ENCODE measurements at places on chromosomes 4 and X. TPM values are rescaled to one million over a fixed set of nuclear protein-coding genes. Genes with fewer than 3 reads are reported as not detected.
A peak's percentile ranks its signal among the peaks of the same experiment; 100 is the strongest.

MSN gene
- 130 TPM for total RNA-seq

TDO2 gene
- 0.13 TPM for total RNA-seq

LRIT3 gene
- 0.07 TPM for total RNA-seq

PDZD4 gene
- total RNA-seq = 120 TPM

GRCh38 chrX:65926095-65927019 is 113.5 kb downstream of the VSIG4 start:
- no peak overlapping the region for H3K4me3 ChIP-seq
- peaks cover 6% of the 10 kb centered on the region for H3K4me1 ChIP-seq
- H3K27ac ChIP-seq = no peak overlapping the region
- no peaks in the 10 kb centered on the region for H3K27me3 ChIP-seq
- H3K36me3 ChIP-seq = no peaks in the 10 kb centered on the region

DNA sequence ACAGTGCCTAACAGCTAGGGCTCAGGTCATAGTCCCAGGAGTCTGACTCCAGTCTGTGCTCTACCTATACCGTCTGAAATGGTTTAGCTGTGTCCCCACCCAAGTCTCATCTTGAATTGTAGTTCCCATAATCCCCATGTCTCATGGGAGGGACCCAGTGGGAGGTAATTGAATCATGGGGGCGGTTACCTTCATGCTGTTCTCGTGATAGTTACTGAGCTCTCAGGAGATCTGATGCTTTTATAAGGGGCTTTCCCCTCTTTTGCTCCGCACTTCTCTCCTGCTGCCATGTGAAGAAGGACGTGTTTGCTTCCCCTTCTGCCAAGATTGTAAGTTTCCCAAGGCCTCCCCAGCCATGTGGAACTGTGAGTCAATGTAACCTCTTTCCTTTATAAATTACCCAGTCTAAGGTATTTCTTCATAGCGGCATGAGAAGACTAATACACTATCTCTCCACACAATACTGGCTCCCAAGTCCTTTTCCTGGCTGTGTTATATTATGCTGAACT is 110.8 kb downstream of the AFAP1 start:
- H3K4me1 ChIP-seq = peaks cover 49% of the 10 kb centered on the region
- DNase-seq = no peak
- no peak overlapping the region for H3K4me3 ChIP-seq
- H3K27me3 ChIP-seq = no peaks in the 10 kb centered on the region
- peak overlapping the region; percentile 35 for H3K27ac ChIP-seq

DNA sequence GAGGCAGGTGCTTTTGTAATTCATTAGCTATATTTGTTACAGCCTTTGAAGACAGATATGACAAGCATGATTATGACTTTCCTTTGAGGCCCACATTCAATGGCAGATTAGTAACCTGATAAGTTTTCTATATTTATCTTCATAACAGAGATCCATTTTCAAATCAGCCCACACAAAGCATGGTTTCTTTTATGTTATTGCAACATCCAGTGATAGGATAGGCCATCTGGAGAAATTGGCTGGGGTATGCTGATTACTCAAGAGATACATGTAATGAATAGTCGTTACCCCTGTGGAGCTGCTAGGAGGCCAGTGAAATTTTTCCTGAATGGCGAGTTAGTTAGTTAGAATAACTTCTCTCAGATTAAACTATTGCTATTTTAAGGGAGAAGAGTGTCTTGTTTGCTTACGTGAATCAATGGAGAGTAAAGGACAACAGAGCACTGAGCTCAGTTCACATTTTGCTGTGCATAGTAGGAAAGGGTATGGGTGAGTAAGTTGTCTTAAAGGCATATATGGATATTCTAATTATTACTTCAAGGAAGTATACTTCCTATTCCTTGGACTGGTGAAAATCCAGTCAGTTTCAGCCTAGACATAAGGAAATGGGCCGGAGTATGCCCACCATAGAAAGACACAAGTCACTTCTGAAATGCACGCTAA is 79.2 kb upstream of the DKK2 start:
- H3K4me3 ChIP-seq = no peak overlapping the region
- H3K27me3 ChIP-seq = no peaks in the 10 kb centered on the region
- H3K27ac ChIP-seq = no peak overlapping the region
- peaks cover 6% of the 10 kb centered on the region for H3K4me1 ChIP-seq

DNA sequence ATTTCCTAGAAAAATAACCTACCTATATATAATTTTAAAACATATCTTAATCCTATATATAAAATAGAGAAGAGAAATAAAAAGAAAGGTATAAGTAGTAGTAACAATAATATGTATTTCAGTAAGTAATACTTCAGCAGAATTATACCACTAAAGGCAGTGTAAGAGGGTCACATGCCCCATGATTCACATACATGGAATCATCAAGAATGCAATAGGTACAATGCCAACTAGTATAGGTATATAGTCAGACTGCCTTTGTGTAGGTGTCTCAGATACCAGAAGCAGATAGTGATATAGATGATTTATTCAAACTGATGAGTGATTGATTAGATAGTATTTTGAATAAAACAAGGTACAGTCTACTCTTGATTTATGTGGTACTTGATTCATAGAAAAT is 9.4 kb downstream of the AIMP1 start:
- peaks cover 33% of the 10 kb centered on the region for H3K36me3 ChIP-seq
- H3K4me3 ChIP-seq = no peak overlapping the region
- no peaks in the 10 kb centered on the region for H3K27me3 ChIP-seq
- no peak overlapping the region for H3K27ac ChIP-seq

DNA sequence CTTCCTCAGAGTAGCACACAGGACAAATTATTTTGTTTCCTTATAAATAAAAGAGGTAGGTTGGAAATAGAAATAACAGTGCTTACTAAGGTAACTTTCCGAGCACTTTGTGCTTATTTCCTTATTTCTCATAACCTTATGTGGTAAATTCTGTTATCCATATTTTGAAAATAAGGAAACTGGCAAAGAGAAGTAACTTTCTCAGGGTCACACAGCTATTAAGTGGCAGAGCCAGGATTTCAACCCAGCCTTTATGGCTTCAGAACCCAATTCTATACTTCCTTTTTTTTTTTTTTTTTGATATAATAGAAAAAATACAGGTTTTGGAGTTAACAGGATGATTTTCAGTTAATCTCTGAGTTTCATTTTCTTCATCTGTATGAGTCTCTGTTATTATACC is 3.3 kb downstream of the UTP3 start:
- no peak overlapping the region for H3K4me3 ChIP-seq
- no peak for DNase-seq
- no peak overlapping the region for H3K27ac ChIP-seq
- no peaks in the 10 kb centered on the region for H3K27me3 ChIP-seq
- peaks cover 26% of the 10 kb centered on the region for H3K4me1 ChIP-seq
- H3K36me3 ChIP-seq = peaks cover 20% of the 10 kb centered on the region

DNA sequence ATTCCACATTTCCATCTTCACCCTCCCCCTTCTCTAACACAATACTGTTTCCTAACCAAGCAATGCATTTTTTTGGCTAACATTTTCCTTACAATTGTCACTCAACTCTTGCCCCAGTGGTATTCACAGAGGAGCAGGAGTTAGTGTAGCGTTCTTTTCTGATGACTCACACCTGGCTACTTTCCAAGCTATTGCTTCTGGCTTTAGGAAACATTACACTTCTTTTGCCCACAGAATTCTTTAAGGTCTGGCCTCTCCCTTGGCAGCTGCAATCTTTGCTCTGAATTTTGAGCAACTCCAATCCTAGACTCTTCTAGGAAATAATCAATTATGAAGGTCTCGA is 27.5 kb upstream of the PDGFC start:
- no peak for DNase-seq
- H3K4me1 ChIP-seq = peaks cover 6% of the 10 kb centered on the region
- H3K27ac ChIP-seq = no peak overlapping the region
- no peak overlapping the region for H3K4me3 ChIP-seq

DNA sequence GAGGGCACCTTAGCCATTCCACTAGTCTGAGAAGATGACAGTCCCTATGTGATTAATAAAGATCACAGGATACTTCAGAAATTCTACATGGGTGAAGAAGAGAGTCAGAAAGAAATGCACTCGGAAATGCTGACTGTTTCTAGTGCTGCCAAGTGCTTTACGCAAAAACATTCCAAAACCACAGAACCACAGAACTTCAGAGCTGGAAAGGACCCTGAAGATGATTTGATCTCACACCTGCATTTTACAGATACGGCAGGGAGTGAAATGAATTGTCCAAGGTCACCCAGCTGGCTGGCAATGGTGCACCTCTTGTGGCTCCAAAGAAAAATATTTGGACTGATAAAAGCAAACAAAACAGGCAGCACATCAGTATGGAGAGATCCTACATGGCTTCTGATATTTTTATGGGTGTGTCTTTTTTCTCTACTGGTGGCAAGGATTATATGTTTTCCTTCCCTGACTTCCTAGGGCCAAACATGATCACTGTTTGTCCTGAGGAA is 115.9 kb downstream of the MAML3 start:
- H3K4me1 ChIP-seq = peaks cover 27% of the 10 kb centered on the region
- DNase-seq = no peak
- no peak overlapping the region for H3K27ac ChIP-seq
- no peaks in the 10 kb centered on the region for H3K27me3 ChIP-seq

DNA sequence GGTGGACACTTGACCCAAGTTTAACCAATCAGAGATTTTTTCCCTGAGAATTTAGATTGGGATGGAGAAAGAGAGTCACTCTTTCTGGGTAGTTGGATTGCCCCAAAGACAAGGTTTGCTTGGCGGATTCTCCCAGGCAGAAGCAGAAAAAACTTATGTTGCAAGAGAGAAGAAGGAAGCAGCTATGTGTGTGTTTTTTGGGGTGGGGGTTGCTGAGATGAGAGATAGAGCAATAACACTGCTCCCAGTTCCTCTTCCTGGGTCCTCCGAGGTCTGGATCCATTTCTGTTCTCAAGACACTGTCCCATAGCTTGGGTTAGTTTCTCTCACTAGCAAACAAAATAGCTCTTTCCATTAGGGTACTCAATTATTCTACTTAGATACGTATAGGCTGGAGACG is 222.1 kb downstream of the STIM2 start:
- peaks cover 59% of the 10 kb centered on the region for H3K4me1 ChIP-seq
- H3K4me3 ChIP-seq = no peak overlapping the region
- peaks cover 28% of the 10 kb centered on the region for H3K27me3 ChIP-seq

Data from WTC11 (cell line).